Immature natural killer cell (primary cell): ENCODE measurements at places on chromosomes 13 and 19. TPM values are rescaled to one million over a fixed set of nuclear protein-coding genes. Genes with fewer than 3 reads are reported as not detected.
A peak's percentile ranks its signal among the peaks of the same experiment; 100 is the strongest.

ZNF99 gene
- polyA plus RNA-seq: not detected

DMKN gene
- polyA plus RNA-seq: 20.3 TPM

ACP5 gene
- polyA plus RNA-seq: 13.9 TPM

PODNL1 gene
- not detected for polyA plus RNA-seq

RFX2 gene
- polyA plus RNA-seq: 2.2 TPM

ANGPTL8 gene
- not detected for polyA plus RNA-seq

CCDC122 gene
- 6.9 TPM for polyA plus RNA-seq

- peak overlapping the region; percentile 87 for H3K4me3 ChIP-seq
- no peaks in the 10 kb centered on the region for H3K27me3 ChIP-seq
- peaks cover 21% of the 10 kb centered on the region for H3K4me1 ChIP-seq
- H3K36me3 ChIP-seq: no peaks in the 10 kb centered on the region
- H3K27ac ChIP-seq: peak overlapping the region; percentile 76
- DNase-seq: peak; percentile 56
Observed at GRCh38 chr19:10230173-10230860, 814 bp downstream of the S1PR2 start.

DNA sequence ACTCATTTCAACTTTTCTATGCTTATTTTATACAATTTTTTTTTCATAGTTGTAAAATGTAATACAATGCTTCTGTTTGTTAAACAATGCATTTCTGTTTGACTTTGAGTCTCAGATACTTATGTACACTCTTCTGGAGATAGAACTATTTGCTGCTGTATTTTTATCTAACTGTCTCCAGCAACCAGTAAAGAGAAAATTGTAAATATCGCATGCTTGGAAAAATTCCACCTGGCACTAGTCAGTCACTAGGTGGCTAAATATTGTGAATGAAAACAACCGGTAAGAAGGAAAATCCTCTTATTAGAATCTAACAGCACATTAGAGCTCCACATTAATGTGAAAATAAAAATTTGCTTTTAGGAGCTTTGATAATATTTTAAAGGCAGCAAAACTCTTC, 876.5 kb downstream of the PCDH9 start:
- H3K27me3 ChIP-seq: no peaks in the 10 kb centered on the region
- H3K4me1 ChIP-seq: no peaks in the 10 kb centered on the region
- no peaks in the 10 kb centered on the region for H3K36me3 ChIP-seq
- no peak overlapping the region for H3K4me3 ChIP-seq
- H3K27ac ChIP-seq: no peak overlapping the region
- DNase-seq: no peak

- DNase-seq: no peak
- no peak overlapping the region for H3K4me3 ChIP-seq
- H3K27ac ChIP-seq: no peak overlapping the region
- no peaks in the 10 kb centered on the region for H3K27me3 ChIP-seq
Observed at GRCh38 chr19:38170334-38170733, 53.7 kb downstream of the DPF1 start.

DNA sequence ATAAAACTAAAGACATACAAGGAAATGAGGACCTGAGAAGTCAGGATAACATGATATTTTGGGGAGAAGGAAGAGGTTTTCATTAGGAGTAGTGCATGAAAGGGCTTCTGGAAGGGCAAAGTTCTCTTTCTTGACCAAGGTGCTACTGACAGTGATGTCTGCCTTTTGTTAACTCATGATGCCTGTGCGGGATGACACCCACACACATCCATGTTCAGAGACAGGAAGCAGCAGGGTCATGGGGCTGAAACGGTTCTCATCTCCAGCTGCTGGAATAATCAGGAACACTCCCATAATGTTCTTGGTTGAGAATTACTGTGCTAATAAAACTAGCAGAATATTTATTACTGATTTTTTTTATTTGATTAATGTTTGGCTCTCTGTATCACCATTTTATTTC, 29.1 kb downstream of the KCNC3 start:
- no peak overlapping the region for H3K4me3 ChIP-seq
- no peaks in the 10 kb centered on the region for H3K36me3 ChIP-seq
- no peak for DNase-seq
- H3K4me1 ChIP-seq: no peaks in the 10 kb centered on the region
- no peak overlapping the region for H3K27ac ChIP-seq

DNA sequence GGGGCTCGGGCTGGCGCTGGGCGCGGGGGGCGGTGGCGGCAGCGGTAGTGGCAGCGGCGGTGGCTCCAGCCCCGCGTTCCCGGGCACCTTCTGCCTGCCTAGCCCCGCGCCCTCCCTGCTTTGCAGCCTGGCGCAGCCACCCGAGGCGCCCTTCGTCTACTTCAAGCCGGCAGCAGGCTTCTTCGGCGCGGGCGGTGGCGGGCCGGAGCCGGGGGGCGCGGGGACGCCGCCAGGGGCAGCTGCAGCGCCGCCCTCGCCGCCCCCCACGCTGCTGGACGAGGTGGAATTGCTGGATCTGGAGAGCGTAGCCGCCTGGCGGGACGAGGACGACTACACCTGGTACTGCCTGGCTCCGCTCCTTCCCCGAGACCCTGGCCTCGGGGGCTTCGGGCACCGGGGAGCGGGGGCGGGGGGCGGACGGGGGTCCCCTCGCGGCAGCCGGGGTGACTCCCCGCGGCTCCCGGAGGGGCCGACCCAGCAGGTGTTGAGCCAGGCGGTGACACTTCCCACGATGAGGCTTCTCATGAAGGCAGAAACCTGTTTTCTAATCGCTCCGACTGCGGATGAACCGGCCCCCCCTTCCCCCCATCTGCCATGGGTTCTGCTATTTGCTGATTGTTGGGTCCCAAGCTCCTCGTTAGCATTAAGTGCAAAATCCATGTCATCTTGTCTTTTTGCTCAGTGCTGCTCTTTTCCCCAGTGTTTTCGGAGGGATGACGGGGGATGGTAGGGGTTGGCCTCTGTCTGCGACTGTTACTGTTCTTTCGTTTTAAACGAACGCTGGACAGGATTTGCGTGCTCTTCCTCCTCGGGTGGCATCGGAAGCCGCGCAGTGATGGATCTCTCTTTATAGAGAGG, 943 bp downstream of the SLAIN1 start:
- H3K4me3 ChIP-seq: peak overlapping the region; percentile 100
- peak overlapping the region; percentile 92 for H3K27ac ChIP-seq
- H3K27me3 ChIP-seq: peaks cover 11% of the 10 kb centered on the region
- DNase-seq: peak; percentile 53

DNA sequence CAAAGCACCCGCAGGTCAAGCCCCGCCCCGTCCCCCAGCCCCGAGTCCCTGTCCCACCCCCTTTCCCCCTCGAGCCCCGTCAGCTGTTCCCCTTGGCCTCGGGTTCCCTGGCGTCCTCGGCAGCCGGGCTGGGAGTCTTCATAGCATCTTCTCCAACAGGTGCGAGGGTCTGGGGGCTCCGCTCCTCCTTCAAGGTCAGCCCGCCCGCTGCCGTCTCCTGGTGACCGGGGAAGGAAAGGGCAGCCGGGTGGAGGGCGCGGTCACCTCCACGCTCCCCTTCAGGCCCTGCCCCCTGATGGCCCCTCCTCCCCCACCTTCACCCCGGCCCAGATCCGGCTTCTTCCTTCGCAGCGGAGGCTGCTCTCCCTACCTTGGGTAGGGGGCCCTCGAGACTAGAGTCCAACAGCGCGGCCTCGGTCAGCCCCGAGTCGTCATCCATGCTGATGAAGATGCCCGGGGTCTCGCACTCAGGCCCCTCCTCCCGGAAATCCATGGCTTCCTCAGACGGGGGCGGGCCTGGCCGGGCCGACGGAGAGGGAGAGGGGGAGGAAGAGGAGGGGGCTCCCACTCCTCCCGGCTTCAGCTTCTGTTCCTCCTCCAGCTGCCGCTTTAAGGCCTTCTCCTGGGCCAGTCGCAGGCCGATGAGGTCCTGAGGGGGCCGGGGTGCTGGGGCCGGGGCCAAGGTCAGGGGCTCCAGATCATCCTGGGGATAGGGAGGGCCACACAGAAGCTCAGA, 541 bp upstream of the RSPH6A start:
- H3K4me1 ChIP-seq: peaks cover 6% of the 10 kb centered on the region
- peak overlapping the region; percentile 57 for H3K4me3 ChIP-seq
- peaks cover 13% of the 10 kb centered on the region for H3K27me3 ChIP-seq
- DNase-seq: no peak
- no peaks in the 10 kb centered on the region for H3K36me3 ChIP-seq
